IMR-90 (cell line): ENCODE measurements at places on chromosomes 5 and 9.

DNA sequence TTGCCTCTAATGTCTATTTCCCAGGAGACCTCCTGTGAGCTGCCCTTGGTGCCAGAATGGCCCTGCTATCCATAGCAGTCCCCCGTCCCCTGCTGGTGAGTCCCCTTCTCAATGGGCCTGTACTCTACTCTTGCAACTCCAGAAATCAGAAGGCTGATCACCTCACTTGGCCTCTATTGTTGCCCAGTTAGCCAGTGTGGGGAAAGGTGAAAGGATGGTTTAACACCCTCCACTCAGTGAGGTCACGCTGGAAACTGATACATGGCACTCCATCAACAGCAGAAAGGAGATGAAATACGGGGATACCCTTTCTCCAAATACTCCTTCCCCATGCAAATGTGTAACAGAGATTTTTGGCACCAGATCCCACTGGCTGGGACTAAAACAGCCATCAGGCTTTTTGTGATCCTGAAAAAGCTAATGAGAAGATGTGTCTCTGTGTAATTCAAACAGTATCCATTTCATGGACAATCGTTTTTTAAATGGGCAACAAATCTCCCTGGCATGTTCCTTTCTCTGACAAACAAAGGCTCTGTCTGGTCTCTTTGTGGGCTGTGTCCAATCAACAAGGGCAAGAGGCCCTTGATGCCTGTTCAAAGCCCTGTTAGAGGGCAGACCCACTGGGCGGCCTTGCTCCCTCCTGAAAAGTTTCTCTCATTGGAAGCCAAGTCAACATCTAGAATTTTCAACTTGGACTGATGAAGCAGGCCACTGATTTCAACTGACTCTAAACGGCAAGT is 343.7 kb downstream of the SPOCK1 start:
- no peak for DNase-seq

DNA sequence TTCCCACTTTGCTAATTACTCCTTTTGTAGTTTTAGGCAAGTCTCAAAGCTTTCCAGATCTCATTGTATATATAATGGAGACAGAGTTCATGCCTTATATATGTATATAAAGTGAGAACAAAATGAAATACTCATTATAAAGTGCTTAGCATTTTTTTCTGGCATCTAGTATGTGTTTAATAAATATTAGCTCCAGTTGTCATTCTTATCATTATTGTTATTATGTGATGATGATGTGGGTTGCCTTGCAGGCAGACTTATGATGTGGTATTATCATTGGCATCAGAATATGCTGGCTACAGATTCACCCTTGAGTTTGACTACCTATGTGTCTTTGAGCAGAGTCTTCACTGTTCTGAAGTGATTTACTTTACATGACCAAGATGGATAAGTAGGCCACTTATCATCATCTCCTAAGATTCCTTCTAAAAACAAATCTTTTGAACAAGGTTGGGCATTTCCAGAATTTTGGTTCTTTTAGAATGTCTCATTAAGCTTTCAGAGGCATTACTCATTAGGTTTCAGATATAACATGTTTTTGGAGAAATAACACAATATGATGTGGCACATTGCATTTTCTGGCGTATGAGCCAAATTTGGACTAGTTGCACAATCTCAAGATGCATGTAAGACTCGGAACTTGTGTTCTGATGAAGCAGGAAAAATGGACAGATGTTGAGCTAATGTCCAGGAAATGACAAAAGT is 145.6 kb upstream of the TNC start:
- DNase-seq: peak; percentile 66

DNA sequence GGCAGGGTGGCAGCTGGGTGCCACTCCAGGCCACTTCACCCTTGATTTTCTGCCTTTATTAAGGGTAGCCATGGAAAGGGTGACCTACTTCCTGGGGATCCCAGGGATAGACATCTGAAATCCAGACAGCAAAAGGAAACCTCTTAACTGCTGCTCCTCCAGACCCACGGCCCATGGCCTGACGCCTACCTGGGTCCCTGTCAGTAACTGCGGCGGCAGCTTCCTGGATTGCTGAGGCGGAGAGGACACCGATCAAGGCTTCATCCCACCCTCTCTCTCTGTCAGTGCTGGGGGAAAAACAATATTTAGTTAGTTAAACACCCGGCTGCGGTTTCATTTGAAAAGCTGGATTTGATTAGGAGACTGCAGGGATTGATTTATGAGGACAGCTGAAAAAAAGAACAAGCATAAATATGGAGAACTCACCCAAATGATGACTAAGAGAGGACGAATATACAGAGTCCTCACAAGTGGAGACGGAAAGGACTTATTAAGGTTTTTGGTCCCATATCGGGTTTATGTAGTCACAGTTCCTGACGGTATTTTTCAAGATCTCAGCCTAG is 158.7 kb upstream of the KLF4 start:
- no peak for DNase-seq

DNA sequence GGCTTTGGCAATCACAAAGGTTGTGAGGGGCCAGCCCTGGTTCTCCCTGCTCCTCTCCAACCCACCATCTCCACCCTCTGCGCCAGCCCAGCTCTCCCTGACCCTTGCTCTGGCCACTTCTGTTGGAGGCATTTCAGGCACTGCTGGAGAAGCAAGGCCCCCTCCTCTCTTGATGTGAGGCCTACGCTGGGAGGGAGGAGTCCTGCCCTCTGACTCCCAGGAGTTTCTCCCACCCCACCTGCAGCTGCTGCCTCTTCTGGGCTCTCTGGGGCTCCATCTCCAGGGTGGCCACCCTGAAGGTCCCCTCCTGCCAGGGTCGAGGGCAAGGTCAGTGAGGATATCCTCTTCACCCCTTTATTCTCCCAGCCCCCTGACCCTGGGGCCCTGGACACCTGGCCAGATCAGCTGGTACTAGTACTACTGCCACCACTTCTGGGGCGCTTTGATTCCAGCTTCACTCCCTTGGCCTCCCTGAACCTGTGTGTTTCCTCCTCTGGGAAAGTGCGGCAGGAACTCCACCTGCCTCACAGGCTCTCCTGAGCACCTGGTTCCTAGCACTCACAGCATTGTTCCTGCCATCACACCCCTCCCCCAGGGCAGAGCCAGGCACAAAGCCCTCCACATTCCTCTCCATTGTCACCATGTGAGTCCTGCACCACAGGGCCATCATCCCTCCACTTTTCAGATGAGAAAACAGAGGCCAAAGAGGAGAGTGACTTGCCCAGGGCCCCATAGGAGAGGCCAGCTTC is 23.8 kb upstream of the TDRD7 start:
- no peak for DNase-seq

GRCh38 chr9:124784509-124784908 is 7.6 kb downstream of the OLFML2A start:
- no peak for DNase-seq

DNA sequence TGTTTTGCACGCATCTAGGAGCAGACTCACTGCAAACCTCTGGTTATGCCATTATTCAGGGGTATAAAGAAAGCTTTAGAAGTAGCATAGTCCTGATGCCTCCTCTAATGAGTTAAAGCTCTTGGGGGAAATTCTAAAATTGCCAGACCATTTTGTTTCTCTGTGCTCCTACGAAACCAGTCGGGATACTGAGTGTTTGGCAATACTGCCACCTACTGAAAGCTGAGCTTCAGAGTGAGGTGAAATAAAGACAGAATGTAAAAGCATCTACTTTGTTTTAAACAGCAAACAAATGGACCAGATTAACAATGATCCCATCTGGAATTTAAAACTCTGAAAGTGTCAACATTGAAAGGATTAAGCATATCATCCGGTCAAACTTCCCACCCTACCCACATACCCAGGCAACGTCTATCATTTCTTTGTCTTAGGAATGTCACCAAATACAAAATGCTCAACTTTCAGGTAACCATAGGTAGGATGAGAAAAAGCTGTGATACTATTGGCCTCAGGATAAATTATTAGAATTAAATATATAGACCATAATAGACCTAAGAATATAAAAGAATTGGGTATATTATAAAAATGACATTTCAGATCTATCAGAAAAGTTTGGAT is 77.8 kb upstream of the SHISAL2B start:
- DNase-seq: peak; percentile 64

- DNase-seq: no peak
Measured at GRCh38 chr9:97411440-97411788, 482 bp upstream of the TDRD7 start.

DNA sequence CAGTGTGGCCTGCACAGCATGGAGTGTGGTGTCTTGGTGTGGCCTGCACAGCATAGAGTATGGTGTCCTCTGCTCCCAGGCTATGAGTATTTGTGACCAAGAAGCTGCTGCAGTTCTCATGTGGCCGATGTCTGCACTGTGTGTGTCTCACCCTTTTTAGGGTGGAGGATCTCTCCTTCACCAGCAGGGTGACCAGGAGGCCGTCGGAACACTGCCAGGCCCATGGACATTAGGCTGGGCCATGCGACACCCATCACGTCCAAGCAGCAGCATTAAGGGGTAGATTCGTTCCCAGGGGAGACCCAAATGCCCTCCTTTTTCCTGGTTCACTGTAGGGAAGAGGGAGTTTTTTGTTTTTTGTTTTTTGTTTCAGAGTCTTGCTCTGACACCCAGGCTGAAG is 115.3 kb upstream of the SPIN1 start:
- DNase-seq: no peak

GRCh38 chr5:132103332-132103951 is 29.9 kb downstream of the CSF2 start:
- DNase-seq: peak; percentile 96

DNA sequence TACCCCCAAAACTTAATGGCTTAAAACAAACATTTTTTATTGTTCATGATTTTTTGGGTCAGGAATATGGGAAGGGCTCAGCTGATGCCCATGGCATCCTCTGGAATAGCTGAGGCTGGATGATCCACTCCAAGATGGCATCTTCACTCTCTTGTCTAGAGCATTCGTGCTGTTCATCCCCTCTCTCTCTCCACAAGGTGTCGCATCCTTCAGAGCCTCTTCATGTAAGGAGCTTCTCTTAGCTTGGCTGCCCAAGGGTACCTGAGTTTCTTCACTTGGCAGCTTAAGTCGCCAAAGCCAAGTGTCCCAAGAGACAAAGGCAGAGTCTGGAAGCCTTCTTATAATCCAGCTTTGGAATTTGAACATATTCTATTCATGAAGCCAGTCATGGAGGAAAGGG is 294.7 kb downstream of the CHSY3 start:
- DNase-seq: no peak

GRCh38 chr9:85742597-85742936 is 813 bp upstream of the AGTPBP1 start:
- DNase-seq: peak; percentile 72

- DNase-seq: no peak
Measured at GRCh38 chr5:123803359-123803758, 291.4 kb downstream of the CSNK1G3 start.

GRCh38 chr5:123428521-123429220 is 5.5 kb upstream of the CEP120 start:
- no peak for DNase-seq

- peak; percentile 75 for DNase-seq
Measured at GRCh38 chr5:126514131-126514557, 80.9 kb downstream of the ALDH7A1 start.

DNA sequence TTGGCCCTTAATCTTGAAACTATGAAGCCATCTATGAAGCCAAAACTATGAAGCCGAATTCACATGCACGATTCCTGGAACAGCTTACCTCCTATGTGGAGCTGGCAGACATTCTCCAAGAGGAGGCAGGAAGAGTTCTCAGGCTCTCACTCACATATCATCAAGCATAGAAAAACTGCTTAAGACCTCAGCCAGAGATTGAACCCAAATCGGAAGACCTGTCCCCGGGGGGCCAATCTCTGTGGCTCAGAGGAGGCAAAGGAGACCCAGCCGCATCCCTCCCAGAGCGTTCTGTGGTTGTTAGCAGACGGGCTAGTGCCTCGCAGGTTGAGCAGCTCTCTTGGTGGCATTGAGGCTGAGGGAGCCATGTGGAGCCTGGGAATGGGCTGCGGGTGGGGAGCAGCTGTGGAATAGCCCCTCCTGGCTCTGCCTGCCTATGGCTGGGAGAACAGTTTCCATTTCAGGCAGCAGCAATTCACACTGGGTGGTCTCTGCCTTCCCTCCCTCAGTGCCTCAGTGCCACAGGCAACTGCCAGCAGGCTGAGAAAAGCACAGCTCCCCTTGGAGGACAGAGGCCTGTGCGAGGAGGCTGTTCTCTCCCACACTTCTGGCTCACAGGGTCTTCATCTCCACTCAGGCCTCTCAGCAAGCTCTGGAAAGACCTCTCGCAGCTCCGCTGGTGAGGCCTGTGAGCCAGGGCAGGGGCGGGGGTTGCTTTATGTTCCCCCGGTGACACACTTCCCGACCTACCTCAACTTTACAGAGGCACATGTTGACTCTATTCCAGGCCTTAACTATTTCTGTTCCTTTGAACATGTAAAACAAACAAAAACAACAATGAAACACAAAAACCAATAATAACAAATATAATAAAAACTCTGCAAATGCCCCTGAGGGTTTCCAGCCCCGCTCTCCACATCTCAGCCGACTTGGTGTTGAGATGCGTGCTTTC is 17.4 kb upstream of the TMEM174 start:
- no peak for DNase-seq

DNA sequence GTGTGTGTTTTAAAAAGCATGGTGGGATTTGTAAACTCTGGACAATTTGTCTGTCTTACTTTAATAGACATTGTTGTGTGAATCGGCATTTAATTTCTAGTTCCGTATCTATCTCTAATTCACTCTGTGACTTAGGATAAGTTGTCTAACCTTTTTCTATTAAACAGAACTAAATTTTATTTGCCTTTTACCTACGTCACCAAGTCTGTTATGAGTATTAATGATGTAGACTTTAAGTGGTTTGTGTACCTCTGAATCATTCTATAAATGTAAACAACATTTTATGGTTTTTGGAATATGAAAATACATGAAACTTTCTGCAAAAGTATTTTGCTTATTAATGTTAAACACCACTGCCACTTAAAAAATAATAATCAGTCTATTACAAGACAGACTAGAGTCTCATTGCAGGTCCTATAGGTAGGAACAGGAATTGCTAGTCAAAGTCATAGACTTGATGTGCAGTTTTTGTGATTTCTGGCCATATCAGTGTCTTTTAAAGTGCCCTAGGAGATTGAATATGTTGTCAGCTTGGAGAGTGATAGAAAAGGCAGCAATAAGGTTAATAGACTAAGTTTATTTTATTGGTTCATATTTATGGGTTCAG is 5.6 kb downstream of the RBM27 start:
- DNase-seq: peak; percentile 6

DNA sequence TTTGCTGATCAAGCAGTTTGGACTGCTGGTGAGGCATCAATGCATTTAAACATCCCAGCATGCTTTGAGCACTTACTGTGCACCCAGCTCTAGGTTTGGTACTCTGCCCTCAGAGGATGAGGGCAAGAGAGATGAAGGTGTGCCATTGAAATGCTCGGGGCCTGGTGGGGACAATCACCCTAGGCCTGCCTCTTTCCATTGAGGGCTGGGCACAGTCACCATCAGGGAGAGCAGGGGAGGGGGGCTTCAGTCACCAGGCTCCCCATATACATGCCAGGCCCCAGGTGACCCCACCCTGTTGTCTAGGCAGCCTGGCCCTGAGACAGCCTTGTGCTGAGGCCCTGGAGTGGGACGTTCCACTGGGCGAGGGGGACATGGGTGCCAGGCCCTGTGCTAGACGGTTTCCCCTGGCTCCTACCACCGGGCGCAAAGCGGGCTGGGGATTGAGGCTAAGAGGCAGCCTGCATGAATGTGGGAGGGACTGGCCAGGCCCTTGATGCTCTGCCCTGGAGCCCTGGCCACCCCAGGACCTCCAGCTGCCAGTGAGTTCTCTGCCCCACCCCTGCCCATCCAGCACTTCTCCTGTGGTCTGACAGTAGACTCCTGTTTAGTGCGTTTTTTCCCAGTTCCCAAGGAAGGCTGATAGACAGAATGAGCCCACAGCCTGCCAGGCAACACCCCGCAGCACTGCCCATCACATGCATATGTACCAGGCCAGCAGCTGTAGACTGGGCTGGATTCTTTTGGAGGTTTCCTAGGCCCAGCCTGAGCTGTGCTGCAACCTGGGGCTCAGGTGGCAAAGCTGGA is 18.9 kb downstream of the TCF7 start:
- no peak for DNase-seq

GRCh38 chr9:133822430-133823065 is 84.4 kb upstream of the SARDH start:
- no peak for DNase-seq
